ENCODE measurements at places on chromosomes 7 and 10.

- no peak for DNase-seq
Measured at GRCh38 chr7:24743471-24743870, 13.8 kb downstream of the GSDME start.

DNA sequence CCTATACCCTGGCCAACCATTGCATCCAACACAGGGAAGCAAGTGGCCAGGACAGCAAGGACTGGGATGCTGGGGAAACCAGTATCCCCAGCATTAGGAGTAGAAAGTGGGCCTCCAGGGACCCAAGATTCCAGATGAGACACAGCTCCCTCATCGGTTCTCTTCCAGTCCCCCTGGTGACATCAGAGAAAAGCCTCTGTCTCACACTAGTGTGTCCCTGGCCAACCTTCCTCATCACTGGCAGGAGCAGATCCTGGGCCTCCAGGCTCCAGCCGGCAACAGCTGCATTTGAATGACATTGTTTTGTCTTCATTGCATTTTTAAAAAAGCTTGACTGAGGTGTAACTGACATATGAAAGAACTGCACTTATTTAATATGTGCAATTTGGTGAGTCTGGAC lies 177.3 kb upstream of the LYZL2 start:
- DNase-seq: no peak

DNA sequence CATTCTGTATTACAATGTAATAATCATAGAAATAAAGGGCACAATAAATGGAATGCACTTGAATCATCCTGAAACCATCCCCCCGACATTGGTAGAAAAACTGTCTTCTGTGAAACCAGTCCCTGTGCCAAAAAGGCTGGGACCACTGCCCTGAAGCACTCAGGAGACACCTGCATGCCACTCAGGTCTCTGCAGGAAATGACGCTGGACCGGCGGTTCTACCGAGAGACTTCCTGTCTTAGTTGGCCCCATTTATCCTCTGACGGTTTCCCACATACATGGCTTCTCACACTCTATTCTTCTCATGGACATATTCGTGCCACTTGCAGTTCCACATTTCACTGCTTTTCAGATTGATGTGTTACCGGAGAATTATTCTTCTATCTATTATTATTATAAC lies 617.5 kb downstream of the SDK1 start:
- DNase-seq: no peak

GRCh38 chr7:97043281-97043680 lies 18.6 kb upstream of the DLX5 start:
- DNase-seq: no peak

- no peak for DNase-seq
Measured at GRCh38 chr7:22230238-22230637, 126.7 kb downstream of the RAPGEF5 start.
